ENCODE measurements at places on chromosomes 6 and 20. TPM values are rescaled to one million over a fixed set of nuclear protein-coding genes. Genes with fewer than 3 reads are reported as not detected.

MUC22 gene
- total RNA-seq, result not detected

B3GAT2 gene
- not detected for total RNA-seq

CST4 gene
- not detected for total RNA-seq

PDE10A gene
- total RNA-seq, result 0.07 TPM

OPRL1 gene
- total RNA-seq, result 0.59 TPM

SCAF8 gene
- 24.8 TPM for total RNA-seq

MYLK2 gene
- total RNA-seq, result 0.15 TPM

DNA sequence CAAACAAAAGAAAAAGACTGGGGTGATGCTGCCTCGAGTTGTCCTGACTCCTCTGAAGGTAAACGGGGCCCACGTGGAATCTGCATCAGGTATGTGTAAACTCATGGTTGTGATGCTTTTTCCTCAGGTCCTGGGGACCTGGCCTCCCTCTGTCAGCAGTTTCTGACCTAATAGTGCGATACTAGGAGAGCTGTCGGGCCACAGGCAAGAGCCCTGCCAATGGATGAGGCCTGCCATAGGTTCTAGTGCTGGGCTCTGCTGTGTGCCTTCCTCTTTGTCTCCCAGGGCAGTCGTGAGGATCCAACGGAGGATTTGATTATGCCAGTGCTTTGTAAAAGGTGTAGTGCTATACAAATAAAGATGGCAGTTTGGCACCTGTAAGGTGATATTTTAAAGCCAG lies 71.2 kb downstream of the ASXL1 start:
- DNase-seq, result no peak

- DNase-seq, result peak; percentile 71
Measured at GRCh38 chr6:106125925-106126435, 39.8 kb downstream of the PRDM1 start.

DNA sequence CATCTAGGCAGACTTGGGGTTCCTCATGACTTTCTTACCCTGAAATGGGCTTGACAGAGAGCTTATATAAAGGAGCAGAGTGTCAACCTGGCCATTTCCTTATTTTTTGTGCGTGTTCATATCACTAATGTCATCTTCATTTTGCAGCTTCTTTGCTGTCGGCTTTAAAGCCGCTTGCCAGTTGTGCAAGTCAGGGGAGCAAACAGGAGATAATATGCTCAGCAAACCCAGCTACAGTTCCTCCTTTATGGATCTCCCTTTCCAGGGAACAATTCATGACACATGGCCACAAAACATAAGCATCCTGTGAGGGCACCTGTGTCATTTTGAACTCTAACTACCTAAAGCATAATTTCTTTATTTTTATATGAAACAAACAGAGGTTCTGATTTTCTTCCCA lies 6.5 kb upstream of the TUBB2B start:
- DNase-seq, result no peak

- DNase-seq, result peak; percentile 83
Measured at GRCh38 chr6:124924333-124924759, 37.9 kb upstream of the RNF217 start.

DNA sequence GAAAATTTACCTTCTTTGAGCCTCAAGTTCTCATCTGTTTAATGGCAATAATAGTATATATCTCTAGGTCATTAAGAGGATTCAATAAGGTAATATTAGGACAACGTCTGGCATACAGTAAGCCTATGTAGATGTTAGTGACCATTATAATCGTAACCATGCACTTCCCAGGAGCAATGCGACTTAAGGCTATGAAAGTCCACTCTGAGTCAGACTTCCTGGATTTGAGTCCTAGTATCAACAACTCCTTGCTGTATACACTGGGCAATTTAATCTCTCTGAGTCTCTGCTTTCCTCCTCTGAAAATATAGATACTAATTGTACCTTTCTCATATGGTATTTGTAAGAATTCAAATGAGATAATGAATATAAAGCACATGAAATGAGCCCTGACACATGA lies 168.1 kb upstream of the HDDC2 start:
- no peak for DNase-seq

DNA sequence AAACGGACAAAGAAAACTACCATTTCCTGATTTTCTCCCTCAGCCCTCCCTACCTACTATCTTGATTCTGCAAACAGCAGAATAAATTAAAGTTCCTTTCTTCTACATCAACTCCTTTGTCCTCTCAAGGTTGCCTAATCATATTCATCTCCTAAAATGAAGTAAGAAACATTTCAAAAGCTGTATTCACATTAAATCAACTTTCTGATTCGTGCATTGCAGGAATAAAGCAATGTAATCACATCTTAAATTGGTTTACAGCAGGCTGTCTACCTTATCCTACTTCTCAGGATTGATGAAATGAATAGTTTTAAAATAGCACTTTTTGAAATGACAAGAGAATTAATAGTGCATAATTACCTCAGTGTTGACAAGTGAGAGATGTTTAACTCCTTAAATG lies 25.1 kb downstream of the PRKN start:
- DNase-seq, result no peak

GRCh38 chr6:2478200-2478599 lies 232.8 kb upstream of the GMDS start:
- no peak for DNase-seq

- peak; percentile 73 for DNase-seq
Measured at GRCh38 chr6:26172608-26172968, 85.4 kb downstream of the HFE start.

- DNase-seq, result peak; percentile 86
Measured at GRCh38 chr6:155523821-155524651, 68.4 kb upstream of the NOX3 start.

- DNase-seq, result no peak
Measured at GRCh38 chr6:73801652-73802268, 105.8 kb downstream of the CD109 start.

DNA sequence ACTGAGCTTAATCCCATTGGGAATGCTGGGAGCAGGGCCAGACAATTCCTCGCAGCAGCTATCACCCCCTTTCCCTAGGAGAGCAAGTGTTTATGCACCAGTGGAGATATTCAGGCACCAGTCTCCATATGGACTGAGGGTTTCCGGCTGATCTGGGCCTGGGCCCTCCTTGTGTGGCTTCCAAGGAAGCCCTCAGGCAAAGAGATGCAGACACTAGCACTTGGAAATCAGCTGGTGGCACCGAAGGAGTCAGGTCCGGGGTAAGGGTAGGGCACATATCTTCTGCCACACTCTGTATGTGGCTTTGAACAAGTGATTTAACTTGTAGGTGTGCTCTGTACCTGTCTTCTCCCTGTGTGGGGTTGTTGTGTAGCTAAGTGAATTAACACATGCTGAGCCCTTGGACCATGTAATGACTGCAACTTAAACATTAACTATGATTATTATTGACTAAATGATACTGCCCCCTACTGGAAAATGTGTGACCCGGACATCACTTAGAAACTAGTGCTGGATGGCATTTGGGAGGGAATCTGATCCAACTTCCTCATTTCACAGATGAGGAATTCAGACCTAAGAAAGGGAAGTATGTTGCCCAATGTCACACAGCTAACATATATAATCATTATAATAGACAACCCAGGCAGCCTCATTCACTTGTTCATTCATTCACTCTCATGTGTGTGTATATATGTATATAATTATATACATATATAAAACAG lies 19.3 kb upstream of the WFDC2 start:
- peak; percentile 47 for DNase-seq

- DNase-seq, result no peak
Measured at GRCh38 chr20:23683281-23683680, 5.6 kb downstream of the CST4 start.

DNA sequence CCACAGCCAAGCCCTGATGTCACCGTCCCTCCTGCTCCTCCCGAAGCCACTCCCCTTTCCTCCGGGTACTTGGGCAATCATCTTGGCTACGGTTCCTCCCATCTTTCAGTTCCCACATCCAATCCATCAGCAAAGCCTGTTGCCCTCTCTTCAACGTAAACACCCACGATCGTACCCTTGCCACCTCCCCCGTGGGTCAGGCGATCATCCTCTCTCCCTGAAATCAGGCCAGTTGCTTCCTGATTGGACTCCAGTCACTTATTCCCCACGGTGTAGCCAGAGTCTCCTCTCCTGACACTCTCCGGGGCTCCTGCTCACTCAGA lies 44.5 kb downstream of the SULF2 start:
- DNase-seq, result no peak

GRCh38 chr20:297098-297924 lies at the start of gene ZCCHC3:
ZCCHC3 (plus strand) TSS chr20:297570; CDS start chr20:297587, 17 bp downstream.
- peak; percentile 97 for DNase-seq

- DNase-seq, result no peak
Measured at GRCh38 chr6:95546148-95546547, 31.2 kb upstream of the MANEA start.

DNA sequence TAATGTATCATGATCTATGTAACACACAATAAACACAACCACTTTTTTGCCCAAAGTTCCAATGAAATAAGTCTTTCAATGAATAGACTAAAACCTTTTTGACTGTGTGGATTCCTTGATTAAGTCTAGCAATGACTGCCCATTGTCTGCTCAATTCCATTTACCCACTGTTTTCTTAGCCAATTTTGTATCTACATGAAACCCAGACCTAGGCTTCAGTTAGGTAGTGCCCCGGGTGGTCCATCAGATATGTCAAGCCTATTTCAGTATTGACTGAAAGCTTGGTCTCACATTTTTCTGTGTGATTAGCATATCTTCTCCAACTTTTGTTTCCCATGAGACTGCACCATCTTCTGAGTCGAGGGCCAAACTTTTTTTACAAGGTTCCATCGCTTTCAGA lies 615.0 kb downstream of the C6orf118 start:
- no peak for DNase-seq

GRCh38 chr6:168333039-168333438 lies 13.5 kb upstream of the DACT2 start:
- peak; percentile 7 for DNase-seq

- DNase-seq, result no peak
Measured at GRCh38 chr6:3088968-3089367, 20.7 kb downstream of the RIPK1 start.

DNA sequence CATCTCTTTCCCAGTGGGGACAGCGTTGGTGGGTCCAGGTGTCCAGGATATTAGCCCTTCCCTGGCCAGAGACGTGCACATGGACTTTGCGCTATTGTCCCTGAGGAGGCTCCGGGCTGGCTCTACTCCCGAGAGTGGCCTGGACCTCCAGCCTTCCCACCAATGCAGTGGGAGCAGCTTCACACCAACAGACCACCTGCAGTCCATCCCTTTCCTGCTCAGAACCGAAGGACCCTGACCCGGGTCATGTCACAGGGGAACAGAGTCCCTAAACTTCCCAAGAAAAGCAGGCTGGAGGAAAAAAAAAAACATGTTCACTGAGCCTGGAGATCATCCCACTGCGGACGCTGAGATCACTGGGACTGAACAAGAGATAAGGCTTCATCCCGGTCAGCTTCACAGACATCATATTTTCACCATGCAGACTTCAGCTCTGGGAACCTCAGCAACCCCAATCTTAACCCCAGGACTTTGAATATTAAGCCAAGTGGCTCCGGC lies 18.3 kb downstream of the ZMYND8 start:
- no peak for DNase-seq

DNA sequence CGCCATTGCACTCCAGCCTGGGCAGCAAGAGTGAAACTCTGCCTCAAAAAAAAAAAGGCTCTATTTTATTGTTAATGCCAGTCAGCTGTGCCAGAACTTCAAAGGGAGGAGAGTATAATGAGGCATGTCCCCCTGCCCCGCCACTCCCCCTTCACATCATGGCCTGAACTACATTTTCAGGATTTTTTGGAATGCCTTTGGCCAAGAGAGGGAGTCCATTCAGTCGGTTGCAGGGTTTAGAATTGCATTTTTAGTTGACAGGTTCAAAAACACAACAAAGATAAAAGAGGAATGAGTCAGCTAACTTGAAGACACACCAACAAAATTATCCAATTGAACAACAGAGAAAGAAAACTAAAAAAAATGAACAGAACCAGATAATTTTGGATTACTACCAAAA lies 59.1 kb downstream of the CEP43 start:
- DNase-seq, result peak; percentile 48

DNA sequence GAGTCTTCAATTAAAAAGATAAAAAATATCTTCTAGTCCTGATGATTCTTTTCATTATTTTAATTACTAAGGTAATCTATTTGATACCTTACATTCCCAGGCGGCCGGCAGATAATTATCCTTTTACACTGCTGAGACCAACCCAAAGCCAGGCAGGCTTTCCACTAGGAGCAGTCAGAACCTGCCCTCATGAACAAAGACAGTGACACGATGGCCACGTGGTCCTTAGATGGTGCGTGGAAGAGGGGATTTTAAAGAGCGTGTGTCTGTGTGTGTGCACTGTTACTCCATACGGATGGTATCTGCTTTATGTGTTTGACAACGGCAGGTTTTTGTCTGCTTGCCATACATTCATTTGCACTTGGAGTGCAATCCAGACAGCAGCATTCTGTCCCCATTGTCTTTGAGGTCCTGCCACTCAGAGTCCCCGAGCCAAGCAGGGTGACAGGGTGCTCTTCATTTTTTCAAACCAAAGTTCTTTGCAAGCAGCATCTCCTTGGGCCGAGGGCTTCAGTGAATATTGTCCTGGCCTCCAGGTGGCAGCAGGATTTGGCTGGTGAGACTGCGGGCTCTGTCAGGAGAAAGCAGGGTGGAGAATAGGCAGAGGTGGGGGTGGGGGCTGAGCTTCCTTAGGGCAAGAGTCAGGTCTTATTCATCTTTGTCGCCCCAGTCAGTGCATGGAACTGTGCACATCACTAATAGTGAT lies 260.5 kb downstream of the NRN1 start:
- DNase-seq, result no peak

DNA sequence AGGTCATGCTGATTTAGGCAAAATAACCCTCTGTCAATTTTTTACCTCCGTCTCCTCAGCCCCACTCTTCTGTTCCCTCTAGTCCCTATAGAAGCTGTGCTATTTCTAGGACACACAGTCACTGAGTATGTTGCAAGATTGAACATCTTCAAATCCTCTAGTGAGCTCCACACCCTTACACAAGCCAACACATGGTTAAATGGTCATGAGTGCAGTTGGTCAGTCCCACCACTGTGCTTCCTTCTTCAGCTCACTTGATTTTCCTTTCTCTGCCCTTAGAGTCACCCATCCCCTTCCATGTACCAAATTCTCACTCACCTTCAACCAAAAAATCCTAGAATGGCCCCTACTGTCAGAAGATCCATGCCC lies 48.2 kb upstream of the F13A1 start:
- no peak for DNase-seq

- DNase-seq, result no peak
Measured at GRCh38 chr6:144547409-144547808, 262.3 kb downstream of the UTRN start.

DNA sequence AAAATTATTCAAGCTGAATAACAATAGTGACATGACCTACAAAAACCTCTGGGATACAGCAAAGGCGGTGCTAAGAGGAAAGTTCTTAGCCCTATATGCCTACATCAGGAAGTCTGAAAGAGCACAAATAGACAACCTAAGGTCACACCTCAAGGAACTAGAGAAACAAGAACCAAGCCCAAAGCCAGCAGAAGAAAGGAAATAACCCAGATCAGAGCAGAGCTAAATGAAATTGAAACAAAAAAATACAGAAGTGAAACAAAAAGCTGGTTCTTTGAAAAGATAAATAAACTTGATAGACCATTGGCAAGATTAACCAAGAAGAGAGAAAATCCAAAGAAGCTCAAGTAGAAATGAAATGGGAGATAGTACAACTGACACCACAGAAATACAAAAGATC lies 47.6 kb upstream of the NOTCH4 start:
- DNase-seq, result no peak

Data from M059J (cell line).